ENCODE measurements at places on chromosomes 1 and 21.

DNA sequence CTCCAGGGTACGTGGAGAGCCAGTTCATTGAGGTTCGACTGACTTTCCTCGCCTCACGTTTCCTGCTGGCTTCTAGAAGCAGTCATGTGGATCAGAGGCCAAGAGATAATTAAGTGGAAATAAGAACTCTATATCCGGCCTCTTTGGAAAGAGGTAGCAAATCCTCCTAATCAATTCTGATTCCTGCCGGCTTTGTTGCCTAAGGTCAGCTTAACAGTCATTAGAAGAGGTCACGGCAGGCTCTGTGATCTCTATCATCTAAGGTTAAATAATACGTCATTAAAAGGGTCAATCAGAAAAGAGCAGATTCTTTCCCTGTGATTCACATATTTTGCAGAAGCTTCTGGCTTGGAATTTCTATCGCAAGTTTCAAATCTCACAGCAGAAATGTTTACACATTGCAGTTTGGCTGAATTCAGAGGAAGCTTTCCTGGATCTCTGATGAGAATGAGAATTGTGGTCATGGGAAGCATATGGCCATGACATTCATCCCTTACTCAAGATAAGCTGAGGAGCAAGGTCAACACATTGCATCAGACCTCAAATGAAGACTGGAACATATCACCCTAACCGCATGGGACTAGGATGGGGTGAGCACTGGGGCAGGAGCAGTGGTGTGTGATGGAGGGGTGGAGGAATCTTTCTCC lies 189.4 kb downstream of the PBX1 start:
- DNase-seq: no peak

- DNase-seq: no peak
Measured at GRCh38 chr1:10935724-10936123, 76.7 kb upstream of the TARDBP start.

DNA sequence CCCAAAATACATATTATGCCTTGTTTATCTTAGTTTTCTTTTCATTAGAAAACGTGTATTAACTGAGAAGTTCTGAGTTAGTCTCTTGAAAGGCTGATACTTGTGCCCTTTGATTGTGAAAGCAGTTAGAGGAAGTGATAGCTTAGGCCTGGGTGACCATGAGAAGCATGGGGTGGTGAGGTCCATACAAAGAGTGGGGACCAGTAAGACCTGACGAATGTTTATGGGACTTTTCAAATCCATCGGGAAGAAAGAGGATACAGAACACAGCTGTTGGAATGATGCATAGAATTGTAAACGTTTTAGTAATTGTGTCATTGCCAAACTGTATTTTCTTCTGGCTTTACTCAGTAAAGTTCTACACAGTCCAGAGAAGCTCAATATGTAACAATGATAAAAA lies 259.8 kb downstream of the LMO4 start:
- DNase-seq: no peak

DNA sequence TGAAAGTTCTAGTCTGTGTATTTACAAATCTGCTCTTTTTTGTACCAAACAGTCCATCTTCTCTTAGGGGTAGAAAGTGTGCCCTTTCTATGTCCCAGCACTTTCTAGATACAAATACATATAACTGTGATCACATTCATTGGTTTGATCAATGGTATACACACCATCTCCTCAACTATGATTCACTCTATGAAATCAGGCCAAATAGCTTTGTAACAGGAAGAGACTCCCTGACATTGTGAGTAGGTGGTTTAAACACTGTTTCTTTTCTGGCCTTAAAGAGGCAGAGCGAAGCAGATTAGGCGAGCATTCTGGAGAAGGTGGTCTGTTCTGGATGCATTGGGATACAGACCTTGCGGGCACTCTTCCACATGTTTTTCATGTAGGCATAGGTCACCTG lies 39.3 kb upstream of the EXOSC10 start:
- no peak for DNase-seq

DNA sequence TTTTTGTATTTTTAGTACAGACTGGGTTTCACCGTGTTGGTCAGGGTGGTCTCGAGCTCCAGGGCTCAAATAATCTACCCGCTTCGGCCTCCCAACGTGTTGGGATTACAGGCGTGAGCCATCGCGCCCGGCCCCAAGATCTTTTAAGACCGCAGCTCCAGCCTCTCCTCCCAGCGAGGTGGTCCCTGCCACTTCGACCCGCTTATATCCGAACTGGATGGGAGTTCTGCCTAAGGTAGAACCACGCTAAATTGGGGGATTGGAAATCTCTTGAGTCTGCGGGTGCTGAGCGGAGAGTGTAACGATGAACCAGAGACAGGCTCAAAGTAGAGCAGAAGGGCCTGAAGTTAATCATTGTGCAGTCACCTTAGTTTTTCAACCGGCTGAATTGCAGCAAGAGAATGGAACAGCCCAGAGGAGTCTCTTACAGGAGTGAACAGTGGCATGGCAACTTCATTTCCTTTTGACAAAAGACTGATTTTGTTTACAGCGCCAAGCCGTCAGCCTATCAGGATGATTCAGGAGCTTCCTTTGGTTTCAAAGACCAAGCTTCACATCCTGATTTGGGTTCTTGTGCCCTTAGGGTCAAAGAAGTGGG lies 726 bp upstream of the CYB5R1 start:
- no peak for DNase-seq

GRCh38 chr1:20472860-20473711 lies 12.9 kb downstream of the CAMK2N1 start:
- no peak for DNase-seq

- DNase-seq: no peak
Measured at GRCh38 chr1:206534552-206534951, 27.2 kb downstream of the RASSF5 start.

GRCh38 chr1:172653015-172653709 lies 5.7 kb upstream of the FASLG start:
- DNase-seq: no peak

GRCh38 chr1:189775343-189775742 lies 702.3 kb downstream of the BRINP3 start:
- no peak for DNase-seq

DNA sequence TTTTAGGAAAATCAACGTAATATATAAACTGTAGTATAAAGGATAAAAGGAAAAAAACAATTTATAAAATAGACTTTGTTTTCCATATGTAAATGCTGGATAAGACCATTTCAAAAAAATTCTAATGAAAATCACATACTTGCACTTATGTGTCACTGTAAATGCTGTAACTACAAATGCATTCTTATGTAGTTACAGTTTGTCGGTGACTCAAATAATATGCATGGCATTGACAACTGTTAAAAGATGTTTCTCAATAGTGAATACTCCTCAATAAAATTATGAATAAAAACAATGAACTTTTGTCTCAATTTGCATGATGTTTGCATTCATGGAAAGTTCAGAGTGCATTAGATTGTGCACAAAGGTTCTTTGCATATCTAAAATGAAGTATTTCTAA lies 614.0 kb upstream of the CHRM3 start:
- DNase-seq: no peak

DNA sequence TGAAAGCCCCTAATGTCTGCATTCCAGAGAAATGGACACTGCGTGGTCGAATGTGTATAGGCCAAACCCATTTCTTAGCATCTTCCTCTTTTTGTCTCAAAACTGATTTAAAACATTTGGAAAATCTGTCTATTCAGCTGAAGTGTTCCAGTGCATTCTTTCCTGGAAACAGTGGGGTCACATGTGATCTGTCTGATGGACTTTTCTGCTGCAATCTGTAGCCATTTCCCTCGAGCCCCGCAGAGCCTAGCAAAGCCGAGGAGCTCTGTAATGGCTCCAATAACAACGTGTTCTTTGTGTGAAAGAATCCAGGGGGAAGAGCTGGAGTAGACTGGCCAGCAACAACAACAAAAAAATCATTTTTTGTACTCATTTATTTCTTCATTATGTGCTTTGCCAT lies 329.3 kb downstream of the BARHL2 start:
- DNase-seq: no peak

GRCh38 chr1:86472767-86473166 lies 4.0 kb downstream of the CLCA1 start:
- no peak for DNase-seq

- DNase-seq: no peak
Measured at GRCh38 chr1:101452825-101453224, 216.0 kb downstream of the S1PR1 start.

- DNase-seq: no peak
Measured at GRCh38 chr1:21052034-21052433, 124.7 kb downstream of the EIF4G3 start.

DNA sequence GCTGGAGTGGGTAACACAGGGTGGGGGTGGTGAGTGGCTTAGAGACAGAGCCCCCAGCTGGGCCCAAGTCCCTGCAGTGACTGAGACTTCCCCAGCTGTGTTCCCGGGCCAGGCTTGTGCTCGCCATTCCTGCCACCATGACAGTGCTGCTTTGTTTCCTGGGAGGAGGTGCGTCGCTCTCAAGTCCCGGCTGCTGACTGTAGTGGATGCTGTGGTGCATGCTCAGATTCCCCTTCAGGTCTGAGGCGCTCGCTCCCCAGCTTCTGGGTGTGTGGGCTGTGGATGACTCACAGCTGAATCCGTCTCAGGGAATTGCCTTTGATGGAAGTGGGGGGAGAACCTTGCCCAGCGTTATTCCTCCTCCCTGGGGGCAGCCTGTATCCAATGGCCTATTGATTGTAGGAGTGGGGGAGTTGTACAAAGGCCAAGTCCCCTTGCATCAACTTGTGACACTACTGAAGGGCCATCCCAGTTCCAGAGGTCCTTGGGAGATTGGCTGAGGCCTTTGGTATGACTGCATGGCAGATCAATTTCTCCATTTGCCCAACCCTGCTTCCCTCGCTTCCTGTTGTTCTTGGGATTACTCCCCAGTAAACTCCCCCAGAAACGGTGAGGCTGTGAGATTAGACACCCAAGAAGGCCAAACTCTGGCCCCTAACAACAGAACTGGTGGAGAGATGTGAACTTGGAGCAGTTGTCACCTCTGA lies 17.8 kb upstream of the POU3F1 start:
- no peak for DNase-seq

GRCh38 chr1:243977094-243977493 lies 74.0 kb upstream of the ZBTB18 start:
- no peak for DNase-seq

- no peak for DNase-seq
Measured at GRCh38 chr1:23554127-23554480, 5.2 kb downstream of the ID3 start.

- no peak for DNase-seq
Measured at GRCh38 chr1:48016515-48016914, 19.3 kb upstream of the TRABD2B start.

- DNase-seq: no peak
Measured at GRCh38 chr1:106897976-106898375, 158.5 kb upstream of the PRMT6 start.

- DNase-seq: no peak
Measured at GRCh38 chr1:97938285-97938642, 17.4 kb upstream of the DPYD start.

DNA sequence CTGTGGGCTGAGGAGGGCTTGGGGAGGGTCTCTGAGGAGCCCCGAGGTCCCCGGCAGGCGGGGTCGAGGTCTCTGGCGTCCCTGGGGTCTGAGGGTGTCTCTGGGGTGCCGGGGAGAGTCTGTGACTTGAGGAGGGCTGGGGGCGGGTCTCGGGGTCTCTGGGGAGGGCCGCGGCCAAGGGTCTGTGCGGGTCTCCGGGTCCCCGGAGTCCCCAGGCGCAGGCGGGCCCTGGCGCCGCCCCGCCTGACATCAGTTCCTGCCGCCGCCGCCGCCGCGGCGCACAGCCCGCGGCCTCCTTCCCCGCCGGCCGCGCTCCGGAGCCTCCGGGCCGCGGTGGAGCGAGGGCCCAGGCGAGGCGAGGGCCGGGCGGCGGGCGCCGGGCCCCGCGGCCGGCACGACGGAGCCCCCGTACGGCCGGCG lies at the start of gene PLEKHM2:
Gene PLEKHM2 (plus strand): TSS at position 279 of the 420 bp plus-strand sequence. CDS start 239 bp downstream, outside the sequence.
- DNase-seq: no peak

DNA sequence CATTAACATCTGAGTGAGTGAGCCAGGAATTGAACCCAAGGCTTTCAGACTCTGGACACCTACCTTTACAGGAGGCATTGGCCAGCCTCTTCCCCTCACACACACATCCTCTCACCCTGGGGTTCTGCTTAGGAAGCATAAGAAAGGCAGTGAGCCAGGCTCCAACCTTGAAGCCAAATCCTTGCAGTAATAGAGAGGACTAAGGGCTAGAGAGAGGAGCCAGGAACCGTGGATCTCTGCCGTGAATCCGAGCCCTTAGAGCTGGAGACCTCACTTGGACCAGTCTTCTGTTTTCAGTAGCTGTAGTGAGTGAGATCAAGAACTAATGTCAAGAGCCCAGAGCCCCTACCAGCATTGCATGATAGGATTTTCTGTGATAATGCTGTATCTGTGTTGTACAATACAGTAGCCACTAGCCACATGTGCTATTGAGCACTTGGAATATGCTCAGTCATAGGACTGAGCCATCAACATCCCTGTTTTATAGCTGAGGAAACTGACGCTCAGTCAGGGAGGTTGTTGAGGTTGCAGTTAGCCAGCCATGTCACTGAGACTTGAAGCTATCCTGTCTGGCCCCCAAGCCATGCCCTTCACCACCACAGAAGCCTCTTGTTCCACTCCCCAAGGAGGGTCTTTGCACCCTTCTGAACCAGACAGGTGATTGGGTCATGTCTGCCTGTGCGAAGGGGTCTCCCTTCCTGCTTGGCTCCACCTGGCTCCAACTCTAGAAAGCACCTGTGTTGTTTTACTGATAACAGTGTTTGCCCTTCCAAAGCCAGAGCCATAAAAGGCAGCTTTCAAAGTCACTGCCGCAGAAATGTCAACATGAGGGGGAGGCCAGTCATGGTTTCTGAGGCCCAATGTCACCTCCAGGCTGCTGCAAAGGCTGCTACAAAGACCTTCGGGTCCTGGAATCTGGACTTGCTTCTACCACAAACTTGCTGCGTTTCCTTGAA lies 101.1 kb upstream of the JUN start:
- no peak for DNase-seq

DNA sequence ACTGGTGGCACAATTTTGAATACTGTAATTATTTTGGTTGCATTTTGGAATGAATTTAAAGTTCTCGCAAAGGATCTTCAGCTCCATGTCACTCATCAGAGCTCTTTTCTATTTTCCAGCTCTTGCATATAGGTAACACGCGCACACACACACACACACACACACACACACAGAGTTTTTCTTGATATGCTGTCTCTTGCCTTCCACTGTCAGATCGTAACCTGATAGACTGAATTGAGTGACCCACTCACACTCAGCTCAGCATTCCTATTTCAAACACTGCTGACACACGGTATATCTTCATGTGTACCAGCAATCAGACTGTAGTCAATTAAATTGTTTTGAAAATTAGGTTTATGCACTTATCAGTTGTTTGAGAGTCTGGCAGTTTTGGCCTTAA lies 214.1 kb downstream of the PBX1 start:
- no peak for DNase-seq

GRCh38 chr21:32947736-32948135 lies 78.0 kb upstream of the OLIG2 start:
- no peak for DNase-seq

GRCh38 chr1:46682064-46682463 lies 10.4 kb downstream of the TEX38 start:
- no peak for DNase-seq

DNA sequence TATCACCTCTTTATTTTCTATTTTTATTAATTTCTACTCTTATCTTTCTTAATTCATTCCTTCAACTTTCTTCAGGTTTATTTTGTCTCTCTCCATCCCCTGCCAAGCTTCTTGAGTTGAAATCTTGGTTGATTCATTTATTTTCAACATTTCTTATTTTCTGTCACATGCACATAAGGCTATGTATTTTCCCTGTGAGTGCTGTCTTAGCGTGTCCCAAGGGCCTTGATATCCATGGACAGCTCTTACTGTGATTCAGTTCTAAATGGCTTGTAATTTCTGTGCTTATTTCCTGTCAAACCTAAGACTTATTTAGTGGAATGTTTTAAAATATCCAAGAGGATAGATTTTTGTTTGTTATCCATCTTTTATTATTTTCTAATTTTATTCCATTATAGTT lies 36.8 kb upstream of the SCAF4 start:
- DNase-seq: no peak

Data from cerebellar nuclear complex (tissue), 1 donor.